AG09319 (cell line): ENCODE measurements at places on chromosomes 2 and 18.

GRCh38 chr2:17518212-17519154, at the start of gene RAD51AP2:
TSS of gene RAD51AP2 (minus strand) at chr2:17518440. CDS start at chr2:17518415, 25 bp downstream.
- peak; percentile 12 for DNase-seq

DNA sequence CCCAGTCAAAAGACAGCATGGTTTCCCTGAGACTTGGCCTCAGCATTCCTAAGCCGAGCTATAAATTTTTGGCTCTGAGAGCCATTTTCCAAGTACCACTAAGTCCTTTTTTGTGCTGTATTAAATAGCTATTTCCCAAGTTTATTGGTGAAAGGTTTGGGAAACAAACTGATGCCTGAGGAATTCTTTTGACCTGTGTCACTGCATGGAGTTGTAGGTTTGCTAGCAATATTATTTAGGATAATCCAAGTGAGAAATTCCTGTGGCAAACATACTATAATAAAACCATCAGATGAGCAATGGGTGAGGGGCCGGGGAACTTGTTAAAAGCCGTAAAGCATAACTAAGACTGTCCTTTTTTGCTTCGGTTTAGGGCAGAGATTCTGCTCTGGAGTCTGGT, 28.4 kb downstream of the ARHGAP28 start:
- DNase-seq: no peak

DNA sequence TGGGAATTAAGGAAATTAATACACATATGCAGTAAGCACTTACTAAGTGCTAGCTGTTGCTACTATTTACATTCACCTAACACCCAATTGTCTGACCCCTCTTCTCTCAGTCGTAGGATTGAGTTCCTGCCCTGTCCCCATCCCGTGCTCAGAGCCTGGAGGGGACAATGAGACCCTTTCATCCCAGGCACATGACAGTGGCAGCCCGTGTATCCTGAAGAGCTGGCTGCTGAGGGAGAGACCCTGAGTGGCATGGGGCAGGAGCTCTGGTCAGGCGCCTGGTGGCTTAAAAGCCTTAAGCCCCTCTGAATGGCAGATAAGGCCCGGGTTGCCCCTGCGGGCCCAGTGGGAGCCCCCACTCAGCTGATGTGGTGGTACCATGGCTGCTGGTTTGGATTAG, 99.0 kb downstream of the DYSF start:
- no peak for DNase-seq

- no peak for DNase-seq
These were observed at the start of gene HSBP1L1 for GRCh38 chr18:79964330-79965118. TSS of gene HSBP1L1 (plus strand) at chr18:79964643. CDS start at chr18:79964736, 93 bp downstream.

DNA sequence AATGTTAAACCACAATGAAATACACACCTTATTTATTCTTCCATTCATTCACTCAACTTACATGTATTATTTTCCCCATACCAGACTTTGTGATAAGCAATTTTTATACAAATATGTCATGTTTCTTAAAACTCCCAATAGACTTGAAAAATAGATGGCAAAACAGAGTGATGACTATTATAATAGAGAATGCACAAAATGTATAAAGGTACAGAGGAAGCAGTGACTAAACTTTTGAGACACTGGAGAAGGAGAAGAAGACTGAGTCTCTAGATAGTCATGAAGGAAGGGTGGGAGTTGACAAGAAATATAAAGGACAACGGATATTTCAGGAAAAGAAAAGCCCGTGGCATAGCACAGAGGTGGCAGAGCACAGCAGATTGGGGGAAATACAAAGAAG, 198.1 kb upstream of the SLC39A10 start:
- no peak for DNase-seq

- DNase-seq: no peak
These were observed 227.7 kb upstream of the ZEB2 start for GRCh38 chr2:144747571-144747970.

GRCh38 chr2:170829036-170829435, 12.3 kb downstream of the GAD1 start:
- DNase-seq: no peak

GRCh38 chr2:46318579-46319460, 21.6 kb downstream of the EPAS1 start:
- DNase-seq: no peak

DNA sequence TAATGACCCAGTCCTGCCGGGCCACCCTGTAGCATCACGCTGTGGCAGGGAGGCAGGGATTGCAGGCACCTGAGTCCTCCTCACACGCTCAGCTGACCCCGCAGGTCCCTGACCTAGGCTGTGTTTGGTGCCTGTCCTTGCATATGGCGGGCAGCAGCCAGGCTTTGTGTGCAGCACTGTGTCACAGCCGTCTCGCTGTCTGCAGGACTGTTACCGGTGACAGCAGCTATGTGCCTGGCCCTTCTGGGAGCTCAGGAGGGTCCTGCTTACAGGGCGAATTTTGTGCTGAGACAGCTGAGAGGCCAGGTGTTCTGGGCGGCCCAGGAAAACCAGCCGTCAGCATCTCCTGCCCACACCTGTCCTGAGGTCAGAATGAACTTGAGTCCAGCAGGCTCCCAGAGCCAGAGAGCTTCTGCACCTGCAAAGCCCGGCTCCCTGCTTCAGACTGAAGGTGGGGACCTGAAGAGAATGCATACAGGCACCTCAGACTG, 10.4 kb upstream of the ARID5A start:
- DNase-seq: no peak

GRCh38 chr2:164792316-164793170, 49.1 kb downstream of the COBLL1 start:
- DNase-seq: no peak

- peak; percentile 36 for DNase-seq
These were observed 85.8 kb upstream of the NDUFV2 start for GRCh38 chr18:9016633-9017166.

DNA sequence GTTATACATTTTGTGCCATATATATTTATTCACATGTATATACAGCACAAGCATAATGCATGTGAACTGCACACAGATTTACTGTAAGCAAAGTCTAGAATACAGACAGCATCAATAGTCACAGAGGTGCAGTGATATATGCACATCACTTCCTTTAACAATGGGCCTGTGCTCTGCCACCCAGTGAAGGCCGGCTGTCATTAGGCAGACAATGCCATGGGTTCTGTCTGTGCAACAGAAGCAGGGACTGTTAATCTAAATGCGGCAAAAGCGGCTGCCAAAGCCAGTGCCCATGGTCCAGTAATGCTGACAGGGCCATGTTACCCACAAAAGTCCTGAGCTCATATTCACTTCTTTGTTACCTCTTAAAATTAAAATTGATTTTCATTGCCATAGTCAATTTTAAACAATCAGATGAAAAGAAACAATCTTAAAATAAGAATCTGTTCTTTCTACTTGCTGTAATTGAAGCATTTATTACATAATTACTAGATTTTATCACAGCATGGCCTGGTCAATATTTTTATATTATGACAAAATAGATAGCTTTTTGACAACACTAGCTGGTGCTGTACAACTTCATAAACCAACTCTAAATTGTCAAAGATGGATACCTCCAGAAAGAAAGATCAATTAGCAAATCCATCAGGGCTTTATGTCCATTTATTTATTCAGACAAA, 232.0 kb downstream of the STK39 start:
- no peak for DNase-seq

DNA sequence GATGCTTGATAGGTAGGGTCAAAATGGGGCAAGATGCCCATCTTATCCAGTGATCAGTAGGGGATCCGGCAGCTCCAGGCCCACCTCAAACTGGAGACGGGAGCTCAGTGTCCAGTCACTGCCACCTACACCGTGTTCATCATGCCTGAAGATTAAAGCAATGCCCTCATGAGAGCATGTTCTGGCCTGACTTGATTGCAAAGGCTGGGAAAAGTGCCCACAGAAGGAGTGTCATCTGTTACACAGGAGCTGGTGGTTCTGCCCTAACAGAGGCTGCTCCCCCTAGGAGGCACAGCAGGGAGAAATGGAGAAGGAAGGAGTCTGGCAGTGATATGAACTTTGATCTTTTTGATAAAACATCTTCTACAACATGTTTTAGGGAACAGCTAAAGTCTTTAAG, 92.3 kb downstream of the CCBE1 start:
- no peak for DNase-seq

DNA sequence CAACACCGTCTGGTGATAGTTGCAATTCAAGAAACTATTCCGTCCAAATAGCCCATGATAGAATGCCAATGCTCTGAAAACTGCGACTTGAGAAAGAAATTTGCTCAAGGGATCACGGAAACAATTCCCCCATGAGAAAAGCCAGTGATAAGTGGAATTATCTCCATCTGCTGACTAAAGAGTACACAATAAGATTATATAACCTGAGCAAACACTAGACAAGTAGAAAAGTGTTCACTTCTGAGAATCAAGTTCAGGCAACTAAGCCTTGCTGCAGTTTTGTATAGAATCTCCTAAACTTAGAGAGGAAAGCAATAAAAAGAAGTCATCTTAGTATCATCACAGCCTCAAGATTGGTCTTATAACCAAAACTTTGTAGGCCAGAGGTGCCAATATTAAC, 336.3 kb upstream of the NRXN1 start:
- DNase-seq: no peak

DNA sequence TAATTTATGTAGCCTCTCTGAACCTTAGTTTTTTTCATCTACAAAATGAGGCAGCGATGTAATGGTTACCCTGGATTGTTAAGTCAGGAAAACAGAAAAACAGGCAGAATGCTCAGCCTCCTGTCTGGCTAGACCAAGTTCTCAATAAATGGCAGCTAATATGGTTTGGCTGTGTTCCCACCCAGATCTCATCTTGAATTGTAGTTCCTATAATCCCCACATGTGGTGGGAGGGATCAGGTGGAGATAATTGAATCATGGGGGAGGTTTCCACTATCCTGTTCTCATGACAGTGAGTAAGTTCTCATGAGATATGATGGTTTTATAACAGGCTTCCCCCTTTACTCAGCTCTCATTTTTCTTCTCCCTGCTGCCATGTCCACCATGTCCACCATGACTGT, 220.0 kb downstream of the CMPK2 start:
- DNase-seq: no peak

DNA sequence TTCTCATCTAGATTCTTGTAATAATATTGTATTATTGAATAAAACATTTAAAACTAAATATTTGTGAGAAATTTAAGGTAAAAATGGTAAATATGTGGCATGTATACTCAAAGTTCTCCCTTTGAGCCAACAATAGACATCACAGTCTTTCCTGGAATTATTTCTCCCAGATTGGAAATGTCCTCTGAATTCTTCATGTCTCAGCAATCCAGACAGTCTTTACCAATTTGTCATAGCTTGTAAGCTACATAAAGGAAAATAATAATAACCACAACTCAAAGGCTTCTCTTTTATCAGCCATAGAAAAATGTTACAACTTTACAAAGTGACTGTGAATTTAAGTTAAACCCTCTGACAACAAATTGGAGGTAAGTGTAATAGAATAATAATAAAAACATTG, 784.9 kb downstream of the EPHA4 start:
- DNase-seq: no peak

GRCh38 chr2:147006736-147007141, 838.1 kb upstream of the ACVR2A start:
- peak; percentile 74 for DNase-seq

DNA sequence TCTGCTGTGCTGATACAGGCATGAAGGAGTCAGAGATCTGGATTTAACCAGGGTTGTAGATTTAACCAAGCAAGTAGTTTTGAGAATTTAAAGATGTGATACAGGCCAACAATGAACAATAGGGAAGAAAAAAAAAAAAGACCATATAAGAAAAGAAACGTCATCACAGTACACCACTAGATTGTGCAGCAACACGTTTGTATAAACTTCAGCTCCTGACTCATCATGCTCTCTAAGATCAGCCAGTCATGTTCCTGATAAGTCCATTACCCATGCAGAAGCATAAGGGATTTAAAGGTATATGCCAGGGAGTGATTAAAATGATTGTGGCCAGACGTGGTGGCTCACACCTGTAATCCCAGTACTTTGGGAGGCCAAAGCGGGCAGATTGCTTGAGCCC, 22.3 kb upstream of the ERICH2 start:
- no peak for DNase-seq

DNA sequence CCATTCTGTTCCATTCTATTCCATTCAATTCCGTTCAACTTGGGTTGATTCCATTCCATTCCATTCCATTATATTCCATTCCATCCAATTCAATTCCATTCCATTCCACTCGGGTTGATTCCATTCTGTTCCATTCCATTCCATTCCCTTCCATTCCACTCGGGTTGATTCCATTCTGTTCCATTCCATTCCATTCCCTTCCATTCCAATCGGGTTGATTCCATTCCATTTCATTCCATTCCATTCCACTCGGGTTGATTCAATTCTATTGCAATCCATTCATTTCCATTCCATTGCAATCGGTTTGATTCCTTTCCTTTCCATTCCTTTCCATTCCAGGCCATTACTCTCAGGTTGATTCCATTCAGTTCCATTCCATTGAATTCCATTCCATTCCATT, 1138.4 kb downstream of the RPIA start:
- no peak for DNase-seq

GRCh38 chr18:56579451-56579850, 58.9 kb downstream of the TXNL1 start:
- DNase-seq: no peak

- no peak for DNase-seq
These were observed 9.6 kb upstream of the OSGEPL1 start for GRCh38 chr2:189772212-189772611.

DNA sequence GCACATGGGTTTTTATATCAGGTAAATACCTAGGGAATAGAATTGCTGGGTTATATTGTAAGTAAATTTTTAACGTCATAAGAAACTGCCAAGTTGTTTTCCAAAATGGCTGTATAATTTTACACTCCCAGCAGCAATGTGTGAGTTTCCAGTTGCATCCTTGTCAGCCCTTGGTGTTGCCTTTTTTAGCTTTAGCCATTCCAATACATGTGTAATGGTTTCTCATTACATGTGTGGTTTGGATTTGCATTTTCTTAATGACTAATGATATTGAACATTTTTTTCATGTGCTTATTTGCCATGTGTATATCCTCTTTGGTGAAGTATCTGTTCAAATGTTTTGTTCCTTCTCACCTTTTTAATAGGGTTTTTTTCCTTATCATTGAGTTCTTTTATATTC, 70.8 kb downstream of the ABI2 start:
- no peak for DNase-seq

GRCh38 chr2:218622606-218623365, 15.1 kb downstream of the PLCD4 start:
- DNase-seq: no peak

DNA sequence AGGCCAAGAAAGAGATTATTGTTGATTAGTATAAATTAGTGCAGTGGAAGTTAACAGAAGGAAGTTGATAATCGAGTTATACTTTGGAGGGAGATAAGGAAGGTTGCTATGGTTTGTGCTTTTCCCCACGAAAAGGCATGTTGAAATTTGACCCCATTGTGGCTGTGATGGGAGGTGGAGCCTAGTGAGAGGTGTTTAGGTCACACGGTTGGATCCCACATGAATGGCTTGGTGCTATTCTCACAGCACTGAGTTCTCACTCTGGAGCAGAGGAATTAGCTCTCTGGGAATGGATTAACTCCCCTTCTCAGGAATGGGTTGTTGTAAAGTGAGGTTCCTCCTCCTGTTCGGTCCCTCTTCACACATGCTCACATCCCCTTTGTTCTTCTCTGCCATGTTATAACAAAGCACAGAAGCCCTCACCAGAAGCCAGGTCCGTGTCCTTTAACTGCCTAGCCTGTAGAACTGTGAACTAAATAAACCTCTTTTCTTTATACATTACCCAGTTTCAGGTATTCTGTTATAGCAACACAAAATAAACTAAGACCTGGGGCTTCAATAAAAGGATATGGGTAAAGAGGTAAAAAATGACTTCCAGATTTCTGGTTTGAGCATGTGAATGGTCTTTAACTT, 21.9 kb downstream of the PIGN start:
- no peak for DNase-seq
